ENCODE measurements at places on chromosomes 11 and 22. TPM values are rescaled to one million over a fixed set of nuclear protein-coding genes. Genes with fewer than 3 reads are reported as not detected.
A peak's percentile ranks its signal among the peaks of the same experiment; 100 is the strongest.

DNA sequence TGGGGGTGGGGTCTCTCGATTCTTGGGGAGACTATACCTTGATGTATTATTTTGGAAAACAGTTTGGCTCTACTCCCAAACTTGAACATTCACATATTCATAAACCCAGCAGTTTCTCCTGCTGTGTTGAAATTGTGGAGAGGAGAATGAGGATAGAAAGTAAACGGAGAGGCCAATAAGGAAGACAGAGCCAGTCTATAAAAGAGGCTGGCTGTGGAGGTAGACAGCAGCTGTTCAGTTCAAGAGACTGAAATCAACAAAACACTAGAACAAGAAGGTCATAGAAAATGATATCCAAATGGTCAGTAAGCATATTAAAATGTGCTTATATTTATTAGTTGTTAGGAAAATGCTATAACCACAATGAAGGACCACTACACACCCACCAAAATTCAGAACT lies 1.9 kb upstream of the MOGAT2 start:
- DNase-seq: no peak

DNA sequence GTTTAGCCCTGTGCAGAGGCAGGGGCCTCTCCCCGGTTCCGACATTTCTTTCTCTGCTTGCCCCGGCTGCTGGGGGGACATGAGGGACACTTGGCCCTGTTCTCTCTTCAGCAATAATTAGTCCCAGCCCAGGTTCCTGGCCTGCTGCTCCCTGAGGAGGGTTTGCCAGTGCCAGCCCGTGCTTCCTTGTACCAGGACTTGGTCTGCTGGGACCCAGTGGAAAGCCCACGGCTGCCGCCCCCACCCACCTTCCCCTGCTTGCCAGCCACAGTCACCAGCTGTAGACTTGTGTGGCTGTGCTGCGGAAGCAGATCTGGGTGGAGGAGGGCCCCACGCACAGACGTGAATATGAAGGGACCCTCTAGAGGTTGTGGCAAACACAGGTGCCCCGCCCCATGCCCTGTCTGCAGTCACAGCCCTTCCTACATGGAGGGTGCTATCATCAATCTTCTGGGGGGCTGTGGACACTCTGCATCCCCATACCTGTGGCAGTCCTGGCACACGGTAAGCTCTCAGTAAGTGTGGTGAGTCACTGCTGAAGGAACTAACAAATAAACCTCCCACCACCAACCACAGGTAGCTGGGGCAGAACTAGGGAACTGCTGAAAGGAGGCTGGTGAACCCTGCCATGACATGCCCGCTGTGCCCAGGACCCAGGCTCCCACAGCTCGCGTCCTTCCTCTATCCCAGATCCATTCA lies 949 bp downstream of the TP53AIP1 start:
- no peak for DNase-seq

DNA sequence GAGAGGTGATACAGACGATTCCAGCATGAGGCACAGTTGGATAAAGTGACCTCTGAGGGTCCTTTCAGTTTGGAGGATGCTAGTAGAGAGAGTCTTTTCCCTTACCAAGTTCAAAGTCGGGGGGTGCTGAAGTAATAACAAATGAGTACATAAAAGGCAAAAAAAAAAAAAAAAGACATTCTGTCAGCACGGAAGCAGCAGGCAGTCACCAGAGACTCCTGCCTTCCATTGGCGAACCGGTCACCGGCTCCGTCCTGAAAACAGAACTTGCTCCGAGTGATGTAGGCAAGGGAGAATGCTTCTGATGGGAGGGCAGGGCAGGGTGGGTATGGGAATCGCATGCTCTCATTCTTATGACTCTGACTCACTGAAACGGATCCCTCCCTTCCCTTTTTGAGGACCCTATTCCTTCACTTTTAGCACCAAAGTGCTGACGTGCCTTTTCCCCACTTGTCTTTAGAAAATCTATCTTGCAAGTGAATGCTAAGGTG lies 65.9 kb downstream of the PRR5L start:
- DNase-seq: no peak

DNA sequence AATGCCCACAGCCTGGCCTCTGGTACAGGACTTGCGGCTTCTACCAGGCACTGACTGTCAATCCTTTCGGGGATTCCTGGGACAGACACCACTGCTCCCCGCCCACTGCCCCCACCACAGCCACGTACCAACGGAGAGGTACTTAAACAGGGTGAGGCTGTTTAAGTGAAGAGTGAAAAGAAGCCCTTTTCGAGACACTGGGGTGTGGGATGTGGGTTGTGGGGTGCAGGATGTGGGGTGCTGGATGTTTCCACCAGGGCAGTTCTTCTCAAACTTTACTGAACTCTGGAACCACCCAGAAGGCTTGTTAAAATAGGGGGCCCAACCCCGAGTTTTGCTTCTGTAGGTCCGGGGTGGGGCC lies 34.2 kb upstream of the PRR5 start:
- DNase-seq: no peak

DNA sequence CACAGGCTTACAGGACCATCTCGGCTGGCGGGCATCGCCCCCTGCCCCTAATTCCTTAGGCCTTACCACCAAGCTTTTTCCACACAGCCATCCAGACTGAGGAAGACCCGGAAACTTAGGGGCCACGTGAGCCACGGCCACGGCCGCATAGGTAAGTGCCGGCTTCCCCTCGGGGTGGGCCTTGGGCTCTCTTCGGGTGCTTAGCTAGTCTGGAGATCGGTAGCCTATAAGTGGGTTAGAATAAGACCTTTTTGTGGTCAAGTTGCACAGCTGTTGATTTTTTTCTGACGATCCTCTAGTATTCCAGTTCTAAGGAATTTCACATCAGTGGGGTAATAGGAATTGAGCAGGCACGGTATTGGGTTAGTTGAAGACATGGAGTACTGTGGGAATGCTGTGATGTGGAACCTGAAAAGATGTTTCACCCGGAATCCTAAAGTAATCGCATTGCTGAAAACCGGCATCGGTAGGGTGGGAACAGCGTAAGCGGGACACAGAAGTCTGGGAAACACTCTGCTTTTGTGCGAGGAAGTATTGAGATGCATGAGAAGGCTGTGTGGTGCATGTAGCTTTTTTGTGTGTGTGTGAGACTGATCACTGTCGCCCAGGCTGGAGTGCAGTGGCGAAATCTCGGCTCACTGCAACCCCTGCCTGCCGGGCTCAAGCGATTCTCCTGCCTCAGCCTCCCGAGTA lies 669 bp downstream of the RPL27A start:
- DNase-seq: no peak

DNA sequence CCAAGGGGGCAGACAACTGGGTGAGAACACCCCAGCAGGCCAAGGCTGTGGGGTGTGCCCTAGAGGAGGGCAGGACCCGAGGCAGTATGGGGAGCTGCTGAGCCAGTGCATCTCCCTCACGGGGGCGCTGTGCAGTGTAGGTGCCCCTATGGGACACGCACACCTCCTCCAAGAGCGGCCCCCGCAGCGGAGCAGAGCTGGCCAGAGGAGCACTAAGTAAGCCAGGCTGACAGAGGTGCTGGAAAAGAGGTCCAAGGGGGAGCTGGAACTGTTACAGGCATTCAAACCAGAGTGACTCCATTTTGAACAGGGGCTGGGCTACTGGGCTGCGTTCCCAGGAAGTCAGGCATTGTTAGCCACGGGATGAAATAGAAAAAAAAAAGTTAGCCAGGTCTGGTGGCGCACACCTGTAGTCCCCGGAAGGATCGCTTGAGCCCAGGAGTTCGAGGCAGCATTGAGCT lies 41.8 kb downstream of the TST start:
- no peak for DNase-seq

DNA sequence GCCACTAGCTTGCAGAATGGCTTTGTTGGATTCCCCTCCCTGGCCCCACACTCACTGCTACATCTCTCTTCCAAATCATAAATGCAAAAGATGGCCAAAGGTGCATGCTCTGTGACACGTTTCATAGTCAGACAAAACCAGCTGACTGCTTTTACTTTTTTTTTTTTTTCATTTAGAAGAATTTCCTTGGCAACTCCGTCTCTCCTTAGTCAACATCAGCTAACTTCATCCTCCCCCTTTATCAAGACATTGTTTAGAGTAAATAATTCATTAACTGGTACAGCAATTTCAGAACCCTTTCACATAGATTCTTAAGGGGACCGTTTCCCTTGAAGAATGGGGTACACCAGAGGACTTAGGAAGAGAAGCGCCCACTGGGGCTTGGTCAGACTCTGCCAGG lies 16.0 kb downstream of the KCNQ1OT1 start:
- no peak for DNase-seq

- DNase-seq: no peak
These were observed 50.4 kb upstream of the C11orf87 start for GRCh38 chr11:109371444-109372176.

DNA sequence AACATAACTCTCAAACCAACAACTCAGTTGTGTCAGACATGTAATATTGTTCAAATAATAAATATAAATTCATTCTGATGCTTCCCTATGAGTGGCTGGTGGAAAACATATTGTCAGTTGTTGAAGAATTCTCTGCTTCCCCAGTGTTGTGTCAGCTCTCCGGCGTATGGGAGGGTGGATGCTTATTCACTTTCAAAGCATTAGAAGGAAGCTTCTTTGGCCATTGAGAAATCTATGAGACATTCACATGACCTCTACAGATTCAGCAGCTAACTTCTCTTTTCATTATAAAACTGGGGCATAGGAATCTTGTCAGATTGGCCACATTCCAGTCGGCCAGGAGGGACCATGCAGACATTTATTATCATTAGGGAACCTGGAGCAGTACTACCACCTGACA lies 2.9 kb downstream of the OR51V1 start:
- DNase-seq: no peak

- no peak for DNase-seq
These were observed 1.8 kb downstream of the TPST2 start for GRCh38 chr22:26587991-26588613.

- no peak for DNase-seq
These were observed 3.3 kb upstream of the SCARF2 start for GRCh38 chr22:20440637-20441591.

GRCh38 chr11:15493066-15493465 lies 378.3 kb downstream of the INSC start:
- peak; percentile 5 for DNase-seq

DNA sequence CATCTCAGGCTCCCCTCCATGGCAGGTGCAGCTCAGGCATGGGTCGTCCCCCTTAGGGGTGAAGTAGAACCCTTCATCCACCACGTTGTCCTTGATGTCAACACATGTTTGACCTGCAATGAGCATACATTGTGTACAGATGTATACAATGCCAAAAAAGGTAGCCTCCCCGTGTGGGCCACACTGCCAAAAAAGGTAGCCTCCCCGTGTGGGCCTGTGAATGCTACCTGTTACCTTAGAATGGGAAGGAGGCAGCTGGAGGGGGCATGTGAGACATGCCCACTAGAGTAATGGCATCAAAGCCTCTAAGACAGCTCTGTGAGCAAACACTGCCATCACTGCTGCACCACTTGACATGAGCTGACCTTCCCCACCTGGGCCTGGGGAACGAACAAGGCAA lies 73.7 kb downstream of the DGCR2 start:
- no peak for DNase-seq

- DNase-seq: no peak
These were observed 132.3 kb downstream of the CEP164 start for GRCh38 chr11:117459979-117460300.

DNA sequence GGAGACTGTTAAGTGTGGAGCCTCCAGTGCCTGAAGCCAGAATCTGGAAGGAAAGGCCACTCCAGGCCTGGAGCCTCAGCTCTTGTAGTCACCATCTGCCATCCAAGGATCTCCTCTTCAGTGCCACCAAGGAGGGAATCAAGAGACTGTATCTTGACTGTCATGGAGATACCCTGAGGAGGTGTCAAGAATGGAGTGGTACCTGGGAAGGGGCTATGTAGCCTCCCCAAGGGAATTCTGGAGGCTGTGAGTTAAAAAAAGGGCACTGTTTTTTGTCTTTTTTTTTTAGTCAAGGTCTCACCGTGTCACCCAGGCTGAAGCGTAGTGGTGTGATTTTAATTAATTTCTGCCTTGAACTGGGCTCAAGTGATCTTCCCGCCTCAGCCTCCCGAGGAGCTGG lies 3.2 kb upstream of the C22orf15 start:
- DNase-seq: no peak

DNA sequence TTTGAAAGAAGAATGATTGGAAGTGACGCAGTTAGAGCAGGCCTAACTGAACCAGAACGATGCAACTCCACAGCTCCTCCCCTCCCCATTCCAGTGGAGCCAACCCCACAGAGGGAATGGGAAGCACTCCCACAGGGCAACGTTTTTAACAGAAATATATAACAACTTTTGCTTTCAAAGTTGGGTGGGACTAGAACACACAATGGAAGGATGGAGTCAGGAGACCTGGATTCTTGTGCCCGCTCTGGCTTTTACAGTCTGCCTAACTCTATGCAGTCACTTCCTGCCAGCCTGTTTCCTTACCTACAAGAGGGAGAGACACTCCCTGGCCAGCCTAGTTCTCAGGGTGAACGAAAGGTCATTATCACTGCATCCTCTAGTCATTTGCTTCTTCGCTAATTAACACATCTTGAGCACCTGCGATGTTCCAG lies 75.5 kb downstream of the PACSIN2 start:
- DNase-seq: no peak

DNA sequence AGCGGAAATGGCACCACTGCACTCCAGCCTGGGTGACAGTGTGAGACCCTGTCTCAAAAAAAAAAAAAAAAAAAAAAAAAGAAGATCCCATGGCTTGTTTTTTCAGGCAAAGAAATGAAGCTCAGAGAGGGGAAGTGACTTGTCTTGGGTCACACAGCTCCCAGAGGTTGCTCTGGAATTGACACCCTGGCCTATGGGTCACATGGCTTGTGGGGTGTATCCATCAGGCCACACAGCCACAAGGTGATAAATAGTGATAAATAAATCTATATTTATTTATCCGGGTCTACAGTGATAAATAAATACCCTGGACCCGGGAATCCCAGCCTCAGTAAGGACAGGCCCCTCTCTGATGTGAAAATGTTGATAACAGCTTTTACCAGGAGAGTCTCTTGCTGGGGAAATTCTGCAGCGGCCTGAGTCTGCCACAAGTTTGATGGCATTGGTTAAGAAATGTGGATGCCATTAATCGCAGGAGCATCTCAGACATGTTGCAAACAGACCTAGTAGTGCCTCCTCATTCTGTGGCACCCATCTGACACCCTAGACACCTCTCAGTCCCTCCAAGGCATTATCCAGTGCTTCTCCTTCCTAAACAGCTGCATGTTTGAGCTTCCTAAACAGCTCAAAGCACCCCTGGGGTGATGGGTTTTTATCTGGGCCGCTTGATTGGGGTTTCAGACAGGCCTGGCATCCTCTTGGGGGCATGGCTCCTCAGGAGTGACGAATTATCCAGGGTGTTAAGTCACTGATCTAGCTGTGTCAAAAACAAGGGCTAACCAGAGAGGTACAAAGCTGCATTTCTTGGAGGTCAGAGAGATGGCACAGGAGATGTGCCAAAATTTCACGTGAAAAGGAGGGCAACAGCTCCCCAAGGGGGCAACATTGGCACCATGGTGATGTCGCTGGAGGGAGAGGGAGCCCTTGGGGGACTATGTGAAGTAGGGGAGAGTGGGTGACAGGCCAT lies 1.9 kb upstream of the EMID1 start:
- no peak for DNase-seq

GRCh38 chr11:132792341-132793140 lies 739.8 kb downstream of the OPCML start:
- DNase-seq: no peak

Gene CYTH4
- 5.1 TPM for total RNA-seq

Gene TMPRSS4
- total RNA-seq: not detected

Gene GAS2
- total RNA-seq: 4.2 TPM

Gene IL18
- 7.9 TPM for total RNA-seq

Gene CDC45
- 1.1 TPM for total RNA-seq

Gene CNIH2
- total RNA-seq: not detected
